Mammary epithelial cell (primary cell): ENCODE measurements at places on chromosomes 13 and 19. TPM values are rescaled to one million over a fixed set of nuclear protein-coding genes. Genes with fewer than 3 reads are reported as not detected.

ZNF544 gene
- 48.3 TPM for total RNA-seq

B3GNT3 gene
- 8.8 and 18.6 TPM in 2 replicates for total RNA-seq

SLITRK6 gene
- total RNA-seq, result 3.1 and 7.2 TPM in 2 replicates

ADM5 gene
- total RNA-seq, result 0.50 TPM

CRB3 gene
- 23.6 and 32.0 TPM in 2 replicates for total RNA-seq

ZNF667 gene
- total RNA-seq, result 8.1 and 11.8 TPM in 2 replicates

LHB gene
- total RNA-seq, result not detected in 2 replicates

NKPD1 gene
- total RNA-seq, result 1.8 TPM

TEX26 gene
- not detected in 2 replicates for total RNA-seq

TJP3 gene
- total RNA-seq, result 0.54 TPM in 1 of 2 replicates, not detected in the other

NLRP9 gene
- not detected for total RNA-seq

CADM4 gene
- total RNA-seq, result 12.8 TPM

CEACAM21 gene
- not detected for total RNA-seq

NUMBL gene
- 12.5 TPM for total RNA-seq

LCP1 gene
- total RNA-seq, result 149 TPM

POU2F2 gene
- 12.2 and 12.5 TPM in 2 replicates for total RNA-seq

FAM83E gene
- total RNA-seq, result 0.33 TPM

HIF3A gene
- not detected for total RNA-seq

CLN5 gene
- total RNA-seq, result 45.8 TPM

NCCRP1 gene
- total RNA-seq, result 0.31 TPM in 1 of 2 replicates, not detected in the other

ZNF230 gene
- total RNA-seq, result 2.0 and 3.2 TPM in 2 replicates

TPTE2 gene
- total RNA-seq, result not detected

RNF225 gene
- total RNA-seq, result 0.50 TPM

CNFN gene
- total RNA-seq, result 2.6 and 2.9 TPM in 2 replicates

NKG7 gene
- total RNA-seq, result not detected

ZIC2 gene
- total RNA-seq, result 2.6 and 3.0 TPM in 2 replicates

SIGLEC8 gene
- not detected for total RNA-seq

ASPDH gene
- total RNA-seq, result not detected in 2 replicates

MRPS31 gene
- total RNA-seq, result 15.7 TPM

MUC16 gene
- total RNA-seq, result 0.17 TPM

FOXO1 gene
- total RNA-seq, result 10.1 and 15.2 TPM in 2 replicates

ZNF888 gene
- total RNA-seq, result 6.0 and 6.1 TPM in 2 replicates
